Stimulated activated CD4-positive, alpha-beta T cell treated with anti-CD3 and anti-CD28 coated beads, Interleukin-1b, Interleukin-23, amount 100 ng/mL, for 24 hours (primary cell): ENCODE measurements at places on chromosomes 6 and 20.

DNA sequence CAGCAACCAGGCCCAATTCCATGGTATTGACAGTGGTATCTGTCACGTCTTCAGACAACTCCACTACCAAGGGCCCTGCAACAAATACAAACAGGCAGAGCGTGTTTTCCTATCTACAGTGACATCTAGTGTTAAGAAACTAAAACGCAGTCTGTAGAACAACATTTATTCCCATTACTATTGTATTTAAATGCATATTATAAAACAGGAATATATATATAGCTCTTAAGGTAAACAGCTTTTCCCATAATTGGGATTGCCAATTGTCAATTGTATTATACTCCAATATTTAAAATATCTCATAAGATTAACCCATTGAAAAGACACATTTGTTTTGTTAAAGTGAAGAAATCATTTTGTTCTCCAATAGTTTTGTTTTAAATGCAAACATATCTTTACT, 97.2 kb downstream of the KIF16B start:
- DNase-seq, result no peak

DNA sequence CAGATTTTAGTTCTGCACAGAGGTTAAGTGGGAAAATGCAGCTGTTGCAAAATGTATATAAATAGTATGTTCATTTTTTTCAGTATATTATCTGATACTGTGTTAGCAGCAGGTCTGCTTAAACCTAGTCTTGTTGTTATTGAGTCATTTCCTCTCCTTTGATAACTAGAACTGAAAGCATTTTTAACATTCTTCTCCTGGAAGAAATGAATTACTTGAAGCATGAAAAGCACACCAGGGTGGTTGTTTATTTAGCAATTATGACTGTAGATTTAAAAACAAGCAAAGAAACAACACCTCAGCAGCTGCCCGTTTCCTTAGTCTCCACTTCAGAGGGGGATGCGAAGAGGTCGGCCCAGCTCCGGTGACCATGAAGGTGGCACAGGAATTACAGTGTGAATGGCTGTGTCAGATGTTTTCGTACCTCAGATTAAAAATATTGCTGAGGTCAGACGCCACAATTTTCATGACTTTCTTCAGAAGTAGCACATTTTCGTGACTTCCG, 53.5 kb downstream of the GOPC start:
- no peak for DNase-seq

GRCh38 chr6:72382602-72383529, 239.0 kb upstream of the KCNQ5 start:
- no peak for DNase-seq

- DNase-seq, result no peak
Measured at GRCh38 chr6:7389162-7389450, 436 bp downstream of the CAGE1 start.

GRCh38 chr6:159036673-159037072, 8.1 kb downstream of the TAGAP start:
- no peak for DNase-seq

GRCh38 chr20:2296524-2297356, 939 bp downstream of the TGM3 start:
- no peak for DNase-seq

GRCh38 chr6:35522660-35523658, 10.3 kb upstream of the TULP1 start:
- peak; percentile 72 for DNase-seq

DNA sequence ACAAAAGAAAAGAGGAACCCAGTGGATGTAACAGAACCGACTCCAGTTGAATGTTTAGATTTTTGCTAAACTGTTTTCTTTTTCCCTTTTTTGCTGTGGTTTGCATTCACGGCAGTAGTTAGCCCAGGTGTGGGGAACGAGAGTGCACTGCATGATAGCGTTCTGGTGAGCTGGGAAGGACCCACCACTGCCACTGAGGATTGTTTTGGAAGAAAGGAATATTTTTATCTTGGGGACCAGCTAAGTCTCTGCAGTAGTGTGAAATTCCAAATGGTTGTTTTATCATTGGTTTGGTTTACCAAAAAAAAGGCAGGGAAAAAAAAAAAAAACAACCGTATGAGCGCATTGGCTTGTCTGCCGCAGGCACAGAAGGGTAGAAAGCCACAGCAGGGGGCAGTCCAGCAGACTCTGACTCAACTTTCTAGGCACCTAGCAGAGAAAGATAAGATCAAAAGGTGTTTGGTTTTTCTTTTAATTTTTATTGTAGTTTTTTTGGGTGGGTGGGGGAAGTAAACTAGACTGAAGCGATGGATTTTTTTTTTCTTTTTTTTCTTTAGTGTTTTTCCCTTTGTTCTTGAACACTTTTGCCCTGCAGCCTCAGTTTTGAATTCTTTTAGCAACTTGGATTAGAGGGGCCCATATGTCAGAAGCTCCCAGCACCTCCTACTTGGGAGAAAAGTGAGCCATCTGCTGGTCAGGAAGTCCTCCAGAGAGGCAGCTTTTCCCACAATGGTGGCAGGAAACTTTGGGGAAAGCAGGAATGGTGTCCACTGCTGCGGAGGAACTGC, 13.5 kb upstream of the RAB5IF start:
- DNase-seq, result no peak

DNA sequence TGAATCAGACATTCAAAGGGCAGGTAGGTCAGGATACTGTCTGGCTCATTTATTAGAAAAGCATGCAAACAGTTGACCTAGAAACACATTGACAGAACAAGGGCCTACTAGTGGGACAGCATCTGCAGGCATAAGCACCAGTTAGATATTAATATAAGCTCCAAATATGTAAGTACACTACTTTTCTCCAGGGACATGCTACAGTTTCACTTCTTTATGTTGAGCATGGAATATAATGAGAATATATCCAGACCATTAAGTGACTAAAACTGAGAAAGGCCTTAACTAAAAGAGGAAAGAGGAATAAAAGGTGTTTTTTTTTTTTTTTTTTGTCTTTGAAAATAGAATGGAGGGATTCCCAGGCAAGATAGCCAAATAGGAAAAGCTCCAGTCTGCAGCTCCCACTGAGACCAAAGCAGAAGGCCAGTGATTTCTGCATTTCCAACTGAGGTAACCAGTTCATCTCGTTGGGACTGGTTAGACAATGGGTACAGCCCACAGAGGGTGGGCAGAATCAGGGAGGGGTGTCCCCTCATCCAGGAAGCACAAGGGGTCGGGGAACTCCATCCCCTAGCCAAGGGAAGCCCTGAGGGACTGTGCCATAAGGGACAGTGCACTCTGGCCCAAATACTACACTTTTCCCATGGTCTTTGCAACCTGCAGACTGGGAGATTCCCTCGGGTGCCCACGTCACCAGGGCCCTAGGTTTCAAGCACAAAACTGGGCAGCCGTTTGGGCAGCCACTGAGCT, 251.6 kb downstream of the PHF3 start:
- no peak for DNase-seq

DNA sequence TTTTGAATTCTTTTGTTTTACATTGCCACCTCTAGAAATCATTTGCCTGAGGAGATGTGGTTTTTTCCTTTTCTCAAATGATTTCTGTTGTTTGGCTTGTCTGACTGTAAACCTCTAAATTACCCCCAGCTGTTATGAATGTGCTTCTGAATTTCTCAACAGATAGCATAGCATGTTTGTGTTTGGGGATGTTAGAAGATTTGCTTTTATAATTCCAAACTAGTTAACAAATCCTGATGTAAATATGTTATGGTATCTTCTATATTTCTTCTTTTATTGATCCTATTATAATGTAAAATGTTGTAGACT, 31.6 kb upstream of the EZR start:
- DNase-seq, result no peak

DNA sequence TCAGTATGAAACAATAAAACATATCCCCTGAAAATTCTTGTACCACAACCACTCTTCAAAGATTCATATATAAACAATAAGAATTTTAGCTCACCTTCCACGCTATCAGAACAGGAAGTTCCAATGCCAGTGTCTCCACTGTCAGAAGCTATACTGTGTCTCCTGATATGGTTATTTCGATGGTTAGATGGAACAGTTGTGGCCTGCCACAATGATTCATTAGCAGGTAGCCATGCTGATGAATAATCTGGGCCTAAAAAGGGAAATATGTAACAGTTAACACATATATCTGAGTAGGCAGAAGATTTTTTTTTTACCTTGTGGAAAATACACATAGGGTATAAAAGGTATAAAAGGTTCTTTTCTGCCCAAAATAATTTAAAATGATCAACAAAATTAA, 19.0 kb downstream of the CEP85L start:
- no peak for DNase-seq

DNA sequence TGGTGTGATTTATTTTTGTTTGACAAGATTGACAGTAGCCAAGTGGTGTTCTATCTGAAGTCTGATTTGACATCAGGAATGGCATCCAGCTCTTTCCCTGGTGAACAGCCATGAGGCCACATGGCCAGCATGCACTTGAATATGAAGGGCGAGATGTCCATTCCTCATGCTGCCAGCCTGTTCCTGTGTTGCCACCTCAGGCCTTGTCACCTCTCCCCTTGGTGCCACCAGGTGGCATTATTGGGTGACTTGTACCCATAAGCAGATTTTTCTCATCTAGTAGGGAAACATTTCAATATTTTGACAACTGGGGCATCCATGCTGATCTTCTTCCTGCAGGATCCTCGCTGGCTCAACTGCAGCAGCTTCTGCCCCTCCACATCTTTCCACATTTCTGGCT, 199.1 kb downstream of the ERMARD start:
- DNase-seq, result no peak

DNA sequence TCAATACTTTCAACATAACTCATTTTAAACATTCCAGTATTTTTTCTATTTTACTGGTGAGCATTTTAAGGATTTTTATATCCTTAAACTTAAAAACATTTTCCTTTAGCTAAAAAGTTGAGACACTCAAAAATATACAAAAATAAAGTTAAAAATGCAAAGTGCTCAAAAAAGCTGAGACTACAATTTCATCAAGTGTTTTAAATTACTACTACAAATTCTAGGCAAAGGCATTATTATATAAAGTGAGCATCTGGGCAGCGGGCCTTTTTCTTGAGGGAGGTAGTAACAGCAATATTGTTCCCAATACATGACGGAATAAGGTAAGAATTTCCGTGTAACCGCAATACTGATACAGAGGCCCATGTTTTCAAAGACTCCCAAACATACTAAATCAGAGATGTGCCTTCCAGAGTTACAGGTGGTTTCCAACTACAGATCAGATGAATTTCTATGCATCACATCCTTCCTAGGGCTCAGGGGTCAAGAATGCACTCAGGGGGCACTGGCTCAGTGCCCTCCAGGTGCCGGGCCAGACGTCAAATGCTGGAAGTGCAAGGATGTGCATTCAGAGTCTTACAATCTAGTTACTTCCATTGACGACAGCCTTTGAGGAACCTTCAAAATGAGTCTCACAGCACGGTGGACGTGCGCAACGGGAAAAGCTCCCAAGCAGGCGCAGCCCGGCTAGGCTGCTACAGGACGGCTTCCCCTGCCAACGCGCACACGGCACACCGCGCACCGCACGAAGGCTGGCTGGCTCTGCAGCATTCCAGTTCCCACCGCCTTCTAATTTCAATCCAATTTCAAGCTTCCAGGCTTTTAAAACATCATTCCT, 1.7 kb downstream of the PHF10 start:
- DNase-seq, result no peak

- no peak for DNase-seq
Measured at GRCh38 chr6:64459411-64459944, 823.9 kb downstream of the PHF3 start.

DNA sequence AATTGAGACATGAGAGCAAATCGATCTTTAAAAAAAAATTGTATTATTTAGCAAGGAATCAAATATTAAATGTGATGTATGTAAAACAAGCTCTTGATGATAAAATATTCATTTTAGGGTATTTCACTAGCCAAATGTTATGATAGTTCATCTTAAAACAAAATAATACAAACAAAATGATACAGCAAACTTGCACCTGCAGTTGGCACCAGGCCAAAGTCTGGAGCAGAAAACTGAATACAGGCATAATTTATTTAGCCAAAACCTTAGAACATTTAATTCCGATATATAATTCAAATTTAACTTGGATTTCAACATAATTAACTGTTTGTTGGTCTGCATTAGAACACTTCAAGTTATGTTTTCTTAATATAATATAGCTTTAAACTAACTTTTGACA, 60.9 kb downstream of the EPHA7 start:
- DNase-seq, result no peak

- no peak for DNase-seq
Measured at GRCh38 chr6:79599725-79600259, 31.3 kb upstream of the SH3BGRL2 start.

- DNase-seq, result no peak
Measured at GRCh38 chr20:58162986-58163385, 65.5 kb downstream of the ANKRD60 start.

- DNase-seq, result no peak
Measured at GRCh38 chr6:87824958-87825491, 123.0 kb upstream of the AKIRIN2 start.

DNA sequence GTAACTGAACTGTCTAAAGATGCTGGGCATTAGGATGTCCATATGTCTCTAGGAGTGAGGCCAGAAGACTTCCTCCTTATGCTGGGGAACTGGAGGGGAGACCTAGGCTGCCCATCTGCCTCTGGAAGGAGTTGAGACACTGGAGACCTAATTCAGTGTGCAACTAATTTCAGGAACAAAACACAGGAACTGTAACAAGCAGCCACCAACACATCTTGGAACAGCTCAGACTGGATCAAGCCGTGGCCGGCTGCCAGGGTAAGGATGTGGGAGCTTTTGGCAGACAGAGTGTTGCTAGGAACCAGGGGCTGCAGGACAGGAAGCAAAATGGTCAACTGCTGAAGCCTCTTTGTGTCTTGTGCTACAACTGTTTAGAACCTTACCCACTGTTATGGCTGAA, 16.4 kb upstream of the MAS1 start:
- DNase-seq, result no peak

DNA sequence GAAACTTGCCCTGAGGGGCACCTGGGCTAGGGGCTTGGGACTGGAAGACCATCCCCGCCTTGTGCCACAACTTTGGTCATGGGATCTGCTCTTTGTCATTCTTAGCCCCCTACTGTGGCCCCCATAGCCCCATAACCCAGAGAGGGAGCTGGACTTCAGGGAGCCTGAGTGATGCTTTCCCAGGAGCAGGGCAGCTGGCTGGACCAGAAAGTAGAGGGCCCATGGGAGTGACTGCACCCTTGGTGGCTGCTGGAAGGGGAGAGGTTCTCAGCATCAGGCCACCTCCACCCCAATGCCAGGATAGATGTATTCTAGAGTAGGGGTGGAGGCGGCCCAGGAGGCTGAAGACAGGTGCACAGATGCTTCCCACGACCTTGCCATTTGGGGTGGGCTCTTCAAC, 5.8 kb upstream of the FAM83D start:
- no peak for DNase-seq

DNA sequence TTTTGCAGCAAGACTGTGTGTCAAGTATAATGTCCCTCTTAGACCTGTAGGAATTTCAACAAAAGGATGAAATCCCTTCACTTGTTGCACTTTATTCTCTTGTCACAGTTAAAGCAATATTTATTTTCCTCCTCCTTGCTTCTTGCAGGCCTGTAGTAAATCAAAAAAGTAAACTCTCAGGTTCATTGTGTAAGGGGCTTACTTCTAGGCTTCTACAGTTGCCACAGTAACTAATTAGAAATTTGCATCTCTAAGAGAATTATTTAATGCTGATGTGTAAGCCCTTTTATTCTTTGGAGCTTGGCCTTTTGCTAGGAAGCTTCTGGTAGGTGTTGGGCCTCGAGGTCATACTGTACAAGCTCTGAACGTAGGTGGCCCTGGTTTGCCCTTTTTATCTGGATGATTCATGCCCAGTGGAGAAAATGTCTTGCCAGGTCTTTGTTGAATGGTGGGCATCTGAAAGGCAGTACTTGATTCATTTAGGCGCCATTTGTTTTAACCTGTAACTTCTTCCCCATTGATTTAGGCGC, 47.4 kb upstream of the OLIG3 start:
- no peak for DNase-seq
